ENCODE measurements at places on chromosomes 2 and 18.

DNA sequence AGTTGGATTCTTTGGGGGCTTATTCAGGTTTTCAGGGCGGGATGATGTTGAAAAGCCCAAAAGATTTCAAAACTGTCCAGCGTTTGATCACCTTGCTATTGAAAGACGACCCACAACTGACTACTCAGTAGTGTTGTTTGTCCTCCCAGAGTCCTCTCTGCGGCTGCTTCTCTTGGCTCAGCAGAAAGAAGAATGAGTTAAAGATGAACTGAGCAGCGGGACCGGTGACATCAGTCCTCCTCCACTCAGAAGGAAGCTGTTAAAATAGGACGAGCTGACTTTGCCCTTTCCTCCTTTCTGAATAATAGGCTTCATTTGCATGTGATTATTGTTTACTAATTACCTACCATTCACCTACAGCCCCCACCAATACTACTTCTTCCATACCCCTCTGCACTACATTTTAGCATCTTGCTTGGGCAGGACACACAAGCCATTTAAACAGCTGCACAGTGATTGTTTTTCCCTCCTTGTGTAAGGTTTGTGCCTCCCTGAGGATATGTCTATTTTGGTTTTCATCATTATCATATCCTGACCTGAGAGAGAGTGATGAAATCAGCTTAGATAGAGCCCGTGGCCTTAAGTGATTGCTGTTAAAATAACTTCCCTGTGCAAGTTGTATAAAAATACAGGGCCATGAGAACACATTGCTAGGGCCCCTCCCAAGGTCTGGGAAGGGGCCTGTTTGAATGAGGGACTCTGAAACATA, 261.8 kb downstream of the FHOD3 start:
- DNase-seq, result no peak

DNA sequence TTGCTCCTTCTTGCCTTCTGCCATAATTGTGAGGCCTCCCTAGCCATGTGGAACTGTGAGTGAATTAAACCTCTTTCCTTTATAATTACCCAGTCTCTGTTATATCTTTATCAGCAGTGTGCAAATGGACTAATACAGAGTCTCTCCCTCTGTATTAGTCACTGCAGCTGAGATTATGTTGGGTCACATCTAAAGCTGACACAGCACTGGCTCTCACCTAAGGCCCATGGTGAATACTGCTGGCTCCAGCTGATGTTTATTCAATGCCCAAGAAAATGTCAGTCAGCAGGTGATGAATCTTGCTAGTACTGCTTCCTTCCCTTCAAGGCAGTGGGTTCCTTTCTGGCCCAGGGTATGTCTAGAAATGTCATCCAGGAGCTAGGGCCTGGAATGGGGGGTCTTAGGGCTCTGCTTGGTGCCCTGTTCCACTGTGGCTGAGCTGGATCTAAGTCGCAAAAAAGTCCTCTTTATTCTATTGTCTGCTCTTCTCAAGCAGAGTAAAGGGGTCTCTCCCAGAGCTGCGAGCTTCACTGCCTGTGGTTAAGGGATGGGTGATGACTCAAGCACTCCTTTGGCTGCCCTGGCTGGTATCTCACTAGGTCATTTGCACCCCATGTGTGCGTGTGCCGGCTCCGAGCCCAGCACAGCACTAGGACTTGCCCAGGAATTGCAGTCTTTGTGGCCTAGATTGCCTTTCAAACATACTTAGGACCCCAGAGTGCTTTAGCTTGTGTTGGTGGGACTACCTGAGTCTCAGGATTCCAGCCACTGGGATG, 29.9 kb downstream of the PPP1R1C start:
- DNase-seq, result peak; percentile 42

DNA sequence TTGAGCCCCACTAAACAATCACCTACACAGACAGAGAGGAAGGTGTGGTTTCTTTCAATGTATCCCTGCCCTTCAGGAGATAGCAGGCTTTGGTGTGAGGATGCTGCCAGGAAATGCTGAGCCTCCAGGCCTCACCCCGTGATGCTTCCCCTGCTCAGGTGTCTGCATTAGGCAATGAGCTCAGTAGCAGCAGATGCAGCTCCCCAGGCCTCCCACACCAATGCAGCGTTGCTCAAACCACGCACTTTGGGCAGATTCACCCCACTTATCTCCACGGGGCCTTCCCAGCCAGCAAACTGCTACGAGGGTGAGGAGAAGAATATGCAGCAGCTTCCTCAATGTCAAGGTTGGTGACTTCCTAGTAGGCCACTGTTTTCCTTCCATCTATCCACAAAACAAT, 229.3 kb upstream of the PXDN start:
- peak; percentile 71 for DNase-seq

DNA sequence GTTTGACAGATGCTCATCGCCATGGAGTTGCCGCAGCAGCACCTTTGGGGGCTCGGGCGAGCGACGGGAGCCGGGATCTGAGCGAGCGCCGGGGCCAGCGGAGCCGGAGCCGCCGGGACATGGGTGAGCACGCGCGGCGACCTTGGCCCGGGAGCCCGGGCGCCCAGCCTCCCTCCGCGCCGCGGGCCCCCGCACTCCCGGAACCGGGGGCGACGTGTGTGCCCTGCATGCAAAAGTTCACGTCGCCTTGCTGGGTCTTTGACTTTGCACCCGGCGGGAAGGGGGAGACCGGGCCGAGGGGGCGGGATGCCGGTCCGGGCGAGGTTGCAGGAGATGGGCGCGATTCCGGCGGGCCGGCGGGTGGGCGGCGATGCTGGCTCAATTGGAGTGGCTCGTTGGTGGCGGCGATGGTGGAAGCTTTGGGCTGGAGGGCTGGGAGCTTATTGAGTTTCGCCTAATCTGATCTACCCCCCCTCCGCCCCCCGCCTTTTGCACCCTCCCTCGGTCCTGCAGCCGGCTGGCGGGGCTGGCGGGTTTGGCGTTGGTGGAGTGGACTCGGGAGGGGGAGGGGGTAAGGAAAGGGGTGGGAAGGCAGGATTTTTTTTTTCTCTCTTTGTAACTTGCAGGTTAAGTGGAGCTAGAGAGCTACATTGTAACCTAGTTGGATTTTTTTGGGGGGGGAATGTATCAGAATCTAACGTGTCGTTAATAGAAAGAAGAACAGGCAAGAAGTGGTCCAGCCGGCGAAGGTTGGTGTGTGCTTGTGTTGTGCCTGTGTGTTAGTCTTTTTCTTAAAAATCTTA, at the start of gene SETBP1:
Gene SETBP1 (plus strand): TSS at position 616 of the 803 bp plus-strand sequence. CDS start 20,459 bp downstream, outside the sequence.
- peak; percentile 88 for DNase-seq

GRCh38 chr2:45468279-45468678, 142.8 kb downstream of the SRBD1 start:
- DNase-seq, result no peak

- DNase-seq, result peak; percentile 36
Measured at GRCh38 chr2:95058989-95059641, 33.6 kb downstream of the MAL start.

DNA sequence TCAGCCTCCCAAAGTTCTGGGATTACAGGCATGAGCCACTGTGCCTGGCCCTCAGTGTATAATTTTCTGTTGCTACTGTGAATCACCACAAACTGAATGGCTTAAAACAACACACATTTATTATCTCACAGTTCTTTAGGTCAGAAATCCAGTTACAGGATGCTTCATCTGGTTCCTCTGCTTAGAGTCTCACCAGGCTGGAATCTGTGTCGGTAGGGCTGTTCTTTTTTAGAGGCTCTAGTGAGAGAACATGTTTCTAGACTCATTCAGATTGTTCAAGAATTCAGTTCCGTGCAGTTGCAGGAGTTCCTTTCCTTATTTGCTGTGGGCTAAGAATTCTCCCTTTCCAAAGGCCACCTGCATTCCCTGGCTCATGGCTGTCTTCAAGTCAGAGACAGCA, 22.2 kb downstream of the CCDC121 start:
- no peak for DNase-seq

GRCh38 chr2:47309952-47310800, 92.8 kb upstream of the MSH2 start:
- DNase-seq, result peak; percentile 75

DNA sequence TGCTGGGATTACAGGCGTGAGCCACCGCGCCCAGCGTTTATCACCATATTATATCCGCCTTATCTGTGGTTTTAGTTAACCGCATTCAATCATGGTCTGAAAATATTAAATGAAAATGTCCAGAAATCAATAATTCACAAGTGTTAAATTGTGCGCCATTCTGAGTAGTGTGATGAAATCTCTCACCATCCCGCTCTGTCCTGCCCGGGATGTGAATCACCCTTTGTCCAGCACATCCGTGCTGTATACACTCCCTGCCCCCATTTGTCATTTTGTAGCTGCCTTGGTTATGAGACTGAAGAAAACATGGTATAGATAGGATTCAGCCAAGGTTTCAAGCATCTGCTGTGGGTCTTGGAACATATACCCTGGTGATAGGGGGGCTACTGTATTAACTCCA, 70.7 kb downstream of the TIMM21 start:
- DNase-seq, result no peak

- DNase-seq, result no peak
Measured at GRCh38 chr2:27152796-27153464, 4.1 kb downstream of the TCF23 start.

GRCh38 chr2:189505492-189505891, 64.2 kb downstream of the WDR75 start:
- DNase-seq, result peak; percentile 74

- DNase-seq, result no peak
Measured at GRCh38 chr18:35983818-35984217, 11.3 kb downstream of the RMP24 start.

DNA sequence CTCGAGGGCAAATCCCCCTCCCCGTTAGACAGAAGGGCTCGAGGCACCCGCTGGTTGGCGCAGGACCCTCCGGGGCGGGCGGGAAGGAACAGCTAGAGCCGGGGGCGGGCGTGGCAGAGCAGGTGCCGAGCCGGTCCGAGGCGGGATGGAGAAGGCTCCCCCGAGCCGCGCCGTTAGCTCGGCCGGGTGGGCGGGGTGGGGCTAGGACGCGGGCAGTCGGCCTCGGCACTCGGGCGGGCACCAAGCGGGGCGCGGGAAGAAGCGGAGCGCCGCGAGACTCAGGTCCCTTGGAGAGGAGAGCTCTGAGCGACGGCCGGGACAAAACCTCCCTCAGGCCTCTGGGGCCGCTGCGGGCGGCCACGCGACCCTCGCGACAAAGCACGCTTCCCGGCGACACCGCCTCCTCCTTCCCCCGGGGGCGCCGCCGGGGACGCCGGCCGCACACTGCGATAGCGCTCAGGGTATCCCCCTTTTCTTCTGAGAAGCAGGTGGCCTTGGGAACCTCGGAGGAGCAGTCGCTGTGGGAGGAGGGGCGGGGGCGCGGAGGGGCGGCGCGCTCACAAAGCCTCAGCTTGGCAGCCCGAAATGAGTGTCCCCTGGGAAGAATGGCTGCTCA, 721 bp downstream of the FHOD3 start:
- DNase-seq, result peak; percentile 82

DNA sequence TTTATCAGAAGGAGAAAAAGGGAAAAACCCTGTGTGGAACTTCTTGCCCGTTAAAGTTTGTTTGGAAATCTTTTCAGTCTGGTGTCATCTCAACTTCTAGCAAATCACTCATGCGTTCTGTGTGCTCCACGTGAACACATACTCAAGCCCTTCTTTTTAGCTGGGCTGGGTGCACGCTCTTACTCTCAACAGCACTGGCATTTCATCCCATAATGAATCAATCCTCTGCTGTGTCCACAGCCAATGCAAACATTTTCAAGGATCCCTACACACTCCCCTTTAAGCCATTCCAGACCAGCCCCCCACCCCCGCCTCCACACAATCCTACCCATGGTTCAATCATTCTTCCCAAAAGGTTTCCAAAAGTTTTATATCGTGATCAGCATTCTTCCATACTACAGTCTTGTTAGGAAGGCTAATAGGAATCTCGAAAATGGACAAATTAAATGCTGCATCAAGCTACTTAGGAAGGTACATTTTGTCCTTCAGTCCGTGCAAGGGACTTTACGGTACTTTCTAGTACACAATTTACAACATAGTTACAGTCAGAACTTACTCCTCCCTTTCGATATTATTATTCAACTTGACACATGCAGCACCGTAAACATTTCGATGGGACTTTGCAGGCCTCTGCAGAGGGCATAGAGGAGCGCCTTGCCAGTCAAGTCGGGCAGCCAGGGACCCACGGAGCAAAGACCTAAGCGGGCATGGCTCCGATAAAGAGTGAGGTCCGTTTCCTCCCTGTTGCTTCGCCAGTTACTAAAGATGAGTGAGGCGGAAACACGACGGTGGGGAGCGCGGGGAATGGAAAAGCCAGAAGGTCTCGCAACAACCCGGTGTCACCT, 1.4 kb downstream of the PTGR3 start:
- DNase-seq, result no peak

GRCh38 chr2:21535826-21536225, 412.1 kb downstream of the TDRD15 start:
- no peak for DNase-seq

DNA sequence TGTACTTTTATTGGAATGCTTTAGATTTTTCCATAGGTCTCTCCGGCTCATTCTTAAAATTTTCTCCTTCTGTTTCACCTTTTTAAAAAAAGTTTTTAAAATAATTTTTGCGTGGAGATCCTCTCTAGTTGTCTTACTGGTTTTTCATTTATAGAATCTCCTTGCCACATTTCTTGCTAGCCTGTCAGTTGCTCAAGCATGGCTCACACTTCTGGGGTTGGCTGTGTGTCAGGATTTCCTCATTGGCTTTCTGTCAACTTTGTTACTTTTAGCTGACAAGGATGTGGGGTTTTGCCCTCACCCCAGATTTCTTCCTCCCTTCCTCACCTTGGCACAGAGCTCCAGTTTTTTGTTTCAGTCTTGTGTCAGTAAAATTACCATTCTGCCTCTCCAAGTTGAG, 124.6 kb downstream of the ZNF407 start:
- DNase-seq, result no peak

GRCh38 chr18:60732143-60732542, 359.6 kb upstream of the MC4R start:
- no peak for DNase-seq

GRCh38 chr2:85599468-85600234, 2.8 kb downstream of the TMEM150A start:
- peak; percentile 41 for DNase-seq

DNA sequence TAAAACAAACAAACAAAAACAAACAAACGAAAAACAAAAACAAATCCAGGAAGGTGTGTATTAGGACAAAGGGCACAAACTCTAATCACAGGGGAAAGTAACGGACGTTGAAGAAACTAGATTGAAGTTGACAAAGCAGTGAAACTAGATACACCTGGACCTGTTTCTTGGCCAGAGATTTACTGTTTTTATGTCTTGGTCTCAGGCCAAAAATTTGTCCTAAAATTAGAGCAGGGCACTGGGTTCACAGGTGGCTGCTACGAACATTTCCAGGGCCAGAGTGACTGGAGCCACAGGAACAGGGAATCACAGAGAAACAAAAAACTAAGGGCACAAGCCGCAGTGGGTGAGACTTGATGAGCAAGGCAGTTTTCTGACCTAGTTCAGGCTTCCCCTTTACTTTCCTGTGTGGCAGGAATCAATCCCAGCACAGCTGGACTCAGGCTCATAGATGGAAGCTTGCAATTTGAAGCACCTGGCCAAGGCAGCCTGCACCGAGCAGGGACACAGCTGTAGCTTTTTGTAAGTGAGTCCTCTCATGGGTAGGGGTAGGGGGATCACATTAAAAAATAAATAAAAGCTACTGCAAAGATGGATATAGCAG, 329.4 kb downstream of the DLGAP1 start:
- DNase-seq, result no peak

DNA sequence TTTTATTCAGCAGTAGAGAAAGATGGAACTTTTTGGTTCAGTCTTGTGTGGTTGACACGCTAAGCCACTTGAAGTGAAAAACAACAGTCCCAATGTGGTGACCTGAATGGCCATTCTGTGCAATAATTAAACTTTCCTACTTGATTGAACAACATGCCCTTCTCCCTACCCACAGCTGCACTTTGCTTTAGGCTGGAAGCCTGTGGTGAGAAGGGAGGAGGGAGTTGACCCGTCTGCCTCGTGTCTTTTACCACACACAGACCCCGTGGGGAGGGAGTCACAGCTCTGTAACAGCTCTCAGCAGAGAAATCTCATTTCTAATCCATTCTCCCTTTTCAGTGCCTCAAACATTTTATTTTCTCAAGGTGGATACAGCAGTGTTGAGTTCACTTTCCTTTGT, 138.2 kb upstream of the PKDCC start:
- DNase-seq, result no peak
